ENCODE measurements at places on chromosomes 3 and 15.

- no peak for DNase-seq
These were observed 24.9 kb downstream of the POMGNT2 start for GRCh38 chr3:43080726-43081568.

- no peak for DNase-seq
These were observed 17.9 kb downstream of the ETFA start for GRCh38 chr15:76293361-76293760.

DNA sequence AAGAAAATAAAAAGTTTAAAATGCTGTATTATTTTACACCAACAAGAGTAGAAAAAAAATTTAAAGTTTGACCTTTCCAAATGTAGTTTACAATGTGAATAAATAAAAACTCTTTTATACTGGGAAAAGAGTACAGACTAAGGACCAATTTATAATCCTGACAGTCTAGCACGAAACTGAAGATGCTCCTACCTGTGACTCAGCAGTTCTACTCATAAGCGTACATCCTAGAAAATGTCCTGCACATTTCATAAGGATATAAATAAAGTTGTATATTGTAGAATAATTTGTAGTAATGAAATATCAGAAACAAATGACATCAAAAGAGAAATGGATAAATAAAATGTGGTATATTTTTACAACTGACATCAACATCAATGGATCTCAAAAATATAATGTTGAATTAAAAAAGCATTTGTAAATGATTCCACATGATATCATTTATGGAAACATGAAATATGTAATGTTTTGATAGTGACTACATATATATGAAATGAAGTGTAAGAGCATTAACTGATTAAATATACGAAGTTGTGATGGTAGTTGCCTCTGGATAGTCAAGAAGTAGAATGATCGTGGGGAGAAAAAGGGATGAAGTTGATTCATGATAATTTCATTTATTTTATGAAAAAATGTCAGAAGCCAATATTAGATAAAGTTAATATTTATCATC, 161.3 kb upstream of the CBLB start:
- no peak for DNase-seq

GRCh38 chr3:135837977-135838631, 127.4 kb upstream of the PPP2R3A start:
- DNase-seq, result no peak

DNA sequence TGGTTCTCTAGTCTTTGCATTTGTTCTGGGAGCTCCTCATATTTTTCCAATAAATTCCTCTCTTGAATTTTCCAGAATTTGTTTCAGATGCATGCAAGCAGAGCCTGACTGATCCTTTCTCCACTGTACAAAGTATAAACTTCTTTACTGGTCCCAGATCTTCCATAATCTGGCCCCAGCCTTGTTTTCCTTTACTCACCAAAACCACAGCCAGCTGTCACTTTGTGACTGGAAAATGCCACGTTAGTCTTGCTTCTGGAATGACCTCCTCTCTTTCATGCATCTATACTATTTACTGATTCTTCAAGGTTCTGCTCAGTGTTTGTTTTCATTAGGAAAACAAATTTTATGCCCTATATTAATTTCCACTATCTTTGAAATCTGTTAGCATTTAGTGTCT, 60.4 kb upstream of the SPPL2A start:
- no peak for DNase-seq

DNA sequence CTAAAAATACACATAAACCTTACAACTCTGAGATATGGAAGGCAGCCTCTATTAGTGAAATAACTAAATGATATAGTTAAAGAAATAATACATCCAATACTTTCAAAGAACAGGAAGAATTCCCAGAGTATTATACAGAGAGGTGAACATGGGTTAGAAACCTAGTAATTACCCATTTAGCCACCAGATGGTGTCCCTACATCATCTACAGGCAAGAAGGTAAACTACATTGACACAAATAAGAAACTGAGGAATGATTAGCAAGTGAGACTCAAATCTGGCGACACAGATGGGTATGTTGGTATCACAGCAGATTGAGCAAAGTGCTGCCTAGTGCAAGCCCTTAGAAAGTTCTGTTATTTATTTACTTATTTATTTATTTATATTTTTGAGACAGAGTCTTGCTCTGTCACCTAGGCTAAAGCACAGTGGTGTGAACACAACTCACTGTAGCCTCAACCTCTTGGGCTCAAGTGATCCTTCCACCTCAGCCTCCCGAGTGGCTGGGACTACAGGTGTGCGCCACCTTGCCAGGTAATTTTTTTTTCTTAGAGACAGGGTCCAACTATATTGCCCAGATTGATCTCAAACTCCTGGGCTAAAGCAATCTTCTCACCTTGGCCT, 28.2 kb downstream of the NEK4 start:
- no peak for DNase-seq

- no peak for DNase-seq
These were observed 208.9 kb upstream of the ST8SIA2 start for GRCh38 chr15:92184679-92185230.

- DNase-seq, result no peak
These were observed 1132.1 kb upstream of the ALCAM start for GRCh38 chr3:104234442-104235194.

DNA sequence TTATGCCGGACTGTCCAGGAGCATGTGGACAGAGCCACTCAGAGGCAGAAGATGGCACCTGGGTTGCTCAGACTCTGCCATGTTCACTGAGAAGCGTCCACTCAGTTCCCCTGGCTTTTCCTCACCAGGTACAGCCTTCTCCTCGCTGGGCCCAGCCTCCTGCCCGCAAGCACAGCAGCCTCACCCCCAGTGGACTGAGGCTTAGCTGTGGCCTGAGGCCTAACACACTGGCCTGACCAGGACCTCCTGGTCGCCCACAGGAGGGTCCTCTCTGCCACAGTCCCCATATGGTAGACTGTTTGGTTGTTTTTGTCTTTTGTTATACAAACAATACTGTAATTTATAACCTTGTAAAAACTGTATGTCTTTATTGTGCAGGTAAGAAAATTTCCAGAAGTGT, 15.5 kb downstream of the HTR3C start:
- no peak for DNase-seq

DNA sequence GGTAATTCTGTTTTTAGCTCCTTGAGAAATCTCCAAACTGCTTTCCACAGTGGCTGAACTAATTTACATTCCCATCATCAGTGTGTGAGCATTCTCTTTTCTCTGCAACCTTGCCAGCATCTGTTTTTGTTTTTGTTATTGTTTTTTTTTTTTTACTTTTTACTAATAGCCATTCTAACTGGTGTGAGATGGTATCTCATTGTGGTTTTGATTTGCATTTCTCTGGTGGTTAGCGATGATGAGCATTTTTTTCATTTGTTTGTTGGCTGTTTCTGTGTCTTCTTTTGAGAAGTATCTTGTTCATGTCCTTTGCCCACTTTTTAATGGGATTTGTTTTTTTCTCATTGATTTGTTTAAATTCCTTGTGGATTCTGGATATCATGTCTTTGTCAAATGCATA, 129.7 kb upstream of the ABHD17C start:
- DNase-seq, result no peak

- no peak for DNase-seq
These were observed 22.9 kb upstream of the PLXNA1 start for GRCh38 chr3:126959921-126960603.

All from NCI-H187 treated with DMSO at 0.1 percent for 48 hours (cell line).